Amygdala (tissue), 56 donors: ENCODE measurements at places on chromosomes 5 and 9.

GRCh38 chr5:80686757-80687156 lies 32.0 kb upstream of the DHFR start:
- no peak for DNase-seq

DNA sequence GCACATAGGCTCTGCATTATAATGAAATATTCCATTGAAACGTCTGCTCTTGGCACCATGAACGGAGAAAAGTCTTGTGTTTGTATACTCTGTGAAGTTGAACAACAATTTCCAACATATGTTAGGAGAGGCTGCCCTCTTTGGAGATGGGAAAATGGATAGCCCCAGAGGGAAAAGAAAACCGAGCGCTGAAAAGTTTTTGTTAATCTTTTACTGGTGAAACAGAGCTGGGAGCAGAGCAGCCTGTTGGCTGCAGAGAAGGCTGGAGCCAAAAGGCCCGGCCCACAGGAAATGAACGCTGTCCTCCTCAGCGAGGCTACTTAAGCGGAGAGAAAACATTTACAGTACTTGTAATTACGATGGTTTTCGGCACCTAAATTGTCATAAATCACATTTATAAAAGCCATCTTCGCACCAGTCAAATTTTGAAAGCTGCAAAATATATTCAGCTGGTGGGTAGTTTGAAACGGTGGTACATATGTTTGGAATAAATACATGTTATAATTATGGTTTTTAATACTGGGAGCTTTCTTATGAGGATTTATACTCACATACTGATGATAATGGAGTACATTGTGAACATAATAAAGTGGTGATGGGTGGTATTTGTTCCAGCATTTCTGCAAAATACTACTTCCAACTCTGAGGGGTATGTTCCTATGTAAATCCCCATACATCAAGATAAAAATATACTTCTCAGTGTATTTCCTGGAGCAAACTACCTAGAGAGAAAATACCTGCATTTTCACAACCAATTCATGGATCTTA lies 129.6 kb upstream of the CNTLN start:
- DNase-seq = no peak

DNA sequence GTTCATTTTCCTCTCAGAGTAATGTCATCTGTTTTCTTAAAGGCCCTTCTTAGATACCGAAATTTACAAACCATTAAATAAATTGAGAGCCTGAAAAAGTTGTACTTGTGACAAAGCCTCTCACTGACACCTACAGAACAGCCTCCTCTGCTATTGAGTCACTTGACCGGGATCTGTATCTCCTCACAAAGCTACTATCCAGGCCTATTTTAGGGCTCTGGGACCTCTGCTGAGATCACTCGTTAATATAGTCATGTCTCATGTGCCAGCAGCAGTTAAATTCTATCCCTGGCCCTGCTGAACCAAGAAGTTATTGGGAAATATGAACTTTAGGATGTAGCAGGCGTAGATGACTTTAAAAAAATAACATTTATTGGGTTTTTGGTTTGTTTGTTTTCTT lies 31.1 kb downstream of the FBXO38 start:
- DNase-seq = no peak

GRCh38 chr9:136795000-136795348 lies 1.2 kb upstream of the CCDC183 start:
- DNase-seq = no peak

- no peak for DNase-seq
Observed at GRCh38 chr5:120446068-120446492, 18.0 kb upstream of the PRR16 start.

GRCh38 chr9:28927691-28928090 lies 1354.4 kb upstream of the C9orf72 start:
- DNase-seq = no peak

DNA sequence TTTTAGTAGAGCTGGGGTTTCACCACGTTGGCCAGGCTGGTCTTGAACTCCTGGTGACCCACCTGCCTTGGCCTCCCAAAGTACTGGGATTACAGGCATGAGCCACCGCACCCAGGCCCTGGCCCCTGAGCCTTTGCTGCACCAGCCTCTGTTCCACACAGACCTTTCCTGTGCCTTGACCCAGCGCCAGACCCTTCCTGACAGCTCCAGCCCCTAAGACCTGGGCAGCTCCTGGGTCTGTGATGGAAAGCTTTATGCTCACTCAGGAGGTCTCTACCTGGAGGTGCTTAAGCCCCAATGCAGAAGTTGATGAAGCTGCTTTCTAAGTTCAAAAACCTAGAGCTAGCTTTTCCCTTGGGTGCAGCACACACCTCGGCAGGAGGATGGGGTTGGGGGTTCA lies 58.8 kb upstream of the NEK6 start:
- no peak for DNase-seq

DNA sequence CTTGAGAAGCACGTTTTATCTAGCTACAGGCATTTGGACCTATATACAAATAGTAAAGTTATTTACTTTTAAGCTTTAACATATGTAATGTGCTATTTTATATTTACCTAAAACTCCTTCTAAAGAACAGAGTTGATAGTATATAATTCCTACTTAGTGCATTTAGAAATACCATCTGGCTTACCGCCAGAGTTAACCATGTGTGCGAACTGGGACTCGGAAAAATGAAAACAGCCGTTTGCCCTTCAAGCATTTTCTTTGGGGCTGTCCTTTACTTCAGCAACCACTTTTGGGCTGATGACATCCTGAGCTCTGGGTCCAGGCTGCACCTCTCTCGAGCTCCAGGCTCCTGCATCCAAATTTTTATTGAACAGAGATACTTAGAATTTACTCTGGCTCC lies 21.9 kb upstream of the DHFR start:
- no peak for DNase-seq

DNA sequence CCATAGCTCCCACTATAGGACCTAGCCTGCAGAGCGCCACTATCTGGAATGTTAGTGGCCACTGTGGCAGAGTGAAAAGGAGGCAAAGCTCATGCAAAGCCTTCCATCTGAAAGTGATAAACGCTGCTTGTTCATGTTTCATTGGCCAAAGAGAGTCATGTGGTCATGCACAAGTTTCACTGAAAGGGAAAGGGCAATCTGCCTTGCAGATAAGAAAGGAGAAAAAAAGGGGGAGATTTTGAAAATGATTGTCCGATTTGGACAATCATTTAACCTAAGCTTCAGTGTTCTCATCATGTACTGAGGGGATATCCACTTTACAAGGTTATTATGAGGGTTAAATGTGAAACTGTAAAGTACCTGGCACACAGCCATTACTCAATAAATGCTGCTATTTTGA lies 9.0 kb upstream of the MOB3B start:
- DNase-seq = no peak

DNA sequence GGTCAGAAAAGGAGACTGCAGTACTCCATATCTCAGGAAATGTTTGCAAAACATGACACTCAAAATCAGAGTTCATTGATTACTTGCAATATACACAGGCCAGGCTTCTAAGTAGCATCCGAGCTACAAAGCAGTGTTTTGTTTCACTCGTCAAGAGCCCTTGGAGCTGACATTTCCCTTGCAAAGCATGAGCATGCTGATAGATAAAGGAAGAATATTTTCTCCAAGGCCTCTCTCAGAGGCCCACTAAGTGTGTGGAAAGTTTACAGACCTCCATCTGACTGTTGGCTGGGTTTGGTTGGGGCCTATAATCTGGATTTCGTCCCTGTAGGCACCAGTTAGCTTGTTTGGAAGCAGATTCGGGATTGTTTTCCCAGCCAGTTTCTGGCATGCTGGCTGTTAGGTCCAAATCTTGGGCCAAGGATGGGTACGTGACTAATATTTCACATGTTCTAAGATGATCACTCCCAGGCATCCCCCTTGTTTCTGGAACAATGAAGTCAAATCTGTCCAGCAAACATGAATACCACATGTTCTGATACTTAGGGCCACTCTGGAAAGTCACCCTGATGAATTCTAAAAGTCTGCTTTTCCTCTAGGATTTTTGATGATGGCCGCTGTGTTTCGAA lies 161.3 kb downstream of the RFK start:
- DNase-seq = no peak

GRCh38 chr9:120980951-120981350 lies 54.4 kb upstream of the TRAF1 start:
- DNase-seq = no peak

GRCh38 chr5:39652036-39652435 lies 227.3 kb upstream of the DAB2 start:
- no peak for DNase-seq

DNA sequence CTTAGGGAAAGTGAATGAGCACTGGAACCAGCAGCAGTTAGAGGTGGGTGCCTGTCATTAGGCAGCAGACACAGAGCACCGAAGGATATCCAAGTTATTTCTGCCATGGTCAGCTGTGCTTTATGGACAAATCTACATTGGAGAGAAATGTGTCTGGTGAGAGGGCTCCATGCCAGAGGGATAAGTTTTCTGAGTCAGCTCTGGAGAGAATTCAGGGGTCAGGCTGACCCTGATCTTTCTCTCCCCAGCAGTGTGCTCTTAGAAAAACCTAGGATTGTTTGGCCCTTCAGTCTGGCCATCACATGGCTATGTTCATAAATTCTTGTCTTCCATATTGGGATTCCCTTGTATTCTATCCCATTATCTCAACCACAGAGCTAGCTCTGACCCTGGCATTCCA lies 8.9 kb upstream of the IL17B start:
- DNase-seq = no peak

- no peak for DNase-seq
Observed at GRCh38 chr5:83396662-83397061, 74.9 kb upstream of the VCAN start.

DNA sequence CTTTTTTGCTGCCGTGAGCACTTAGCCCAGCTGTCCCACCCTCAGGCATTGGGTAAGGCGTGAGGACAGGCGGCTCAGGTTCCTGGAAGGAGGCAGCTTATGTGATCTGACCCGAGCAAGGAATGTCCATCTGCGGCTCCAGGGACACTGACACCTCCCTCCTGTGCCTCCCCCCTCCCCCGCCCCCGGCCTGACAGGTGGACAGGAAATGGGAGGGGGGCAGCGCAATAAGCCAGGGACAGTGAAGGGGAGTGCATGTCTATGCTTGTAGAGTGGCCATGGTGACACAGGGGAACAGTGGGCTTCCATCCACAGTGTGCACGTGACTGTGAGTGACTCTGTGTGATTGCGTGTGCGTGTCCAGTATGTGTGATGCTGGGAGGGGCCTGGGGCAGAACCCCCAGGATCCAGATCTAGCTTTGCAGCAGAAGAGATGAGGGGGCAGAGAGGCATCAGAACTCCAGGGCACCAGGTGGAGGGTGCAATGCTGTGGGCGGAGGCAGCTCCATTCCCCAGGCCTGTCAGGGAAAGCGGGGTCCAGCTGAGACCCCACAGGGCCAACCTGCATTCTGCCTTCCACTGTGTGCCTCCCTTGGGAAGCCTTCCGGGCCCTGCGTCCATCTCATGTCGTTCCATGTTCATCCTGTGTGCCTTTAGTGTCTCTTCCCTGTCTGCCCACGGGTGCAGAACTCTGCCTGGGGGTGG lies 30.5 kb downstream of the CNTFR start:
- DNase-seq = no peak

GRCh38 chr9:95570646-95571045 lies 53.9 kb upstream of the PTCH1 start:
- DNase-seq = no peak

- DNase-seq = peak; percentile 32
Observed at GRCh38 chr9:134403682-134404301, 77.5 kb downstream of the RXRA start.

- DNase-seq = no peak
Observed at GRCh38 chr5:73278693-73279092, 105.7 kb downstream of the TMEM174 start.

GRCh38 chr5:177116631-177117373 lies 16.8 kb upstream of the NSD1 start:
- peak; percentile 77 for DNase-seq

DNA sequence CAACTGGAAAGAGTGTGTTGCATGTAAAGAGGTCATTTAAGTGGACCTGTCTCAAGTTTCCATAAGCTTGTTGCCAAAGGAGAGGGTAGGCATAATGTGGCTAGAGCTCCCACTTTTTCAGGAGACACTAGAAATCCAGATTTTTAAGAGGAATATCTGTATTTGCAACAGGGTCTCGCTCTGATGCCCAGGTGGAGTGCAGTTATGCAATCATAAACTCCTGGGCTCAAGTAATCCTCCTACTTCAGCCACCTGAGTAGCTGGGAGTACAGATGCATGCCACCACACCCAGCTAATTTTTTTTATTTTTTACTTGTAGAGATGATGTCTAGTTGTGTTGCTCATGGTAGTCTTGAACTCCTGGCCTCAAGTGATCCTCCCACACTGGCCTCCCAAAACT lies 183.5 kb downstream of the NIPBL start:
- no peak for DNase-seq

DNA sequence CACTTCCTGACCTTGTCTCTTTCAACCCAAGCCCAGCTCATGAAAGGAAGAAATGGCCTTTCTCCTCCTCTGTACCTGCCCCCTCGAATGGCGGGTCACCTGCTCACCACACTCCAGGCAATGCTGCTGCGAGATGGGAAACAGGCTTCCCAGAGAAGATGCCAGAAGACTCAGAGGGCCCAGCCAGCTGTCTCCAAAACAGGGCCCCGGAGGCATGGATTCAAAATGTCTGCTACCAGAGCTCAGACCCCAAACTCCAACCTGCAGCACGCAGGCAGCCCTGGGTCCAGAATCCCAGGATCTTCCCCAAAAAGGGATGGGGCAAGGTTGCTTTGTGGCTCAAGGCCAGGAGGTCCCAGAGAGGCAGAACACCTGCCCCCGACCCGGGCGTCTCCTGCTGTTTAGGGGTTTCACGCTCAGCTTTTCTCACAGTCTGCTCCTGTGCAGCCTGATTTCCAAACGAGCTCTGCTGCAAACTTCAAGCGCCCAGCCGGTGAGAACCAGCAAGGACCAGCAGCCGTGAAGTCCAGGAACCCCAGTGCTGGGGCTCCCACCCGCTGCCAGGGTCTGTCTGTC lies 42.5 kb downstream of the VAV2 start:
- DNase-seq = no peak

GRCh38 chr9:27003426-27004077 lies 1.9 kb downstream of the LRRC19 start:
- no peak for DNase-seq

GRCh38 chr5:74164725-74165235 lies 475.7 kb downstream of the ENC1 start:
- DNase-seq = no peak

DNA sequence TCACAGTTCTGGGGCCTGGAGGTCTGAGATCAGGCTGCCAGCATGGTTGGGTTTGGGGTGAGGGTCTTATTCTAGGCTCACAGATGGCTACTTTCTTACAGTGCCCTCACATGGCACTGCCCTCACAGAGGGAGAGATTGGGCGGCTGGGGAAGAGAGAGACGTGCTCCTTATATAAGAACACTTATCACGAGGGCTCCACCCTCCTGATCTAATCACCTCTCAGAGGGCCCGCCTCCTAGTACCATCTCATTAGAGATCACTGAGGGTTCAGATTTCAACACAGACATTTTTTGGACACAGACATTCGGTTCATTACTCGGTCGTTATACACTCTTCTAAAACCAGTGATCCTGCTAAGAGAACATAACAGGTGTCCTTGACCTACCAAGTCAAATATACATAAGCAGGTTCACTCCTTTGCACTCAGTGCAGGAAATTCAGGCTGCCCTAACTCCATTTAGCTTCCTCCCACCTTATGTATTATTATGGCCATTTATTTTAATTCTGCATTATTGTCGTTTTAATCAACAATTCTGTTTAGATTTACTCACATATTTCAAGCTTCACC lies 121.7 kb downstream of the ICE1 start:
- DNase-seq = no peak

- no peak for DNase-seq
Observed at GRCh38 chr5:154316223-154316935, 125.8 kb downstream of the GALNT10 start.
